ENCODE measurements at places on chromosomes 7 and 10. TPM values are rescaled to one million over a fixed set of nuclear protein-coding genes. Genes with fewer than 3 reads are reported as not detected.

DNA sequence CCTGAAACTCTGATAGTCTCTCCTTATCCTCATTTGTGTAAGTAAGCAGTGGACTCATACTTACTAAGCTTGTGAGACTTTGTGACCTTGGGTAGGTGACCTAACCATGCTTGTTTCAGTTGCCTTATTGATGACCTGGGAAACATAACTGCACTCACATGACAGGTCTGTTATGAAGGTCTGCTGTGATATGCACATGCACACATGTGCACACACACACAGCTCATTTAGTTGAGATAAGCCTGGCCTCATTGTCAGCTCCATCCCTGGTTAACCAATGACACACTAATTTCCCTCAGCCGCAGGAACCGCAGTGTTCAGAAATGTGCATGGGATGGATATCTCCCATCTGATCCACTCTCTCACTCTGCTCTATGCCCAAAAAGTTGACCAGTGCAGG is 177.2 kb downstream of the GPAM start:
- DNase-seq = no peak

- no peak for DNase-seq
Observed at GRCh38 chr7:16961641-16962040, 79.9 kb upstream of the AGR3 start.

DNA sequence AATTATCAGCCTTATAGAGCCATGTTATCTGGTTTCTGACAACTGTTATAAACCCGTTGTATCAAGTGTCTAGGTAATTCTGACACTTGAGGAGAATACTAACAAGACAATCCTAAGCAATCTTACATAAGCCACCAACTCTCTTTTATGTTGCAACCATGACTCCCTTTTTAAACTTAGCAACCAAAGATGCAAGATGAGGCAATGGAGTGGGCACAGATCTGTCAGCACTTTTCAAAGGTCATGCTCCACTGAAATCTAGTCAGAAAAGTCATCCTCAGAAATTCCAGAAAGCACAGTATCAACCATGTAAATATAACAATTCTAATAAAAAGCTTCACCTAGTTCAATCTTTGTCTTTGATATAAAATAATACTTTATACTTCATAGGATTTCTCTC is 77.0 kb upstream of the SEMA3A start:
- no peak for DNase-seq

GRCh38 chr7:46108272-46108671 is 187.2 kb upstream of the IGFBP3 start:
- no peak for DNase-seq

DNA sequence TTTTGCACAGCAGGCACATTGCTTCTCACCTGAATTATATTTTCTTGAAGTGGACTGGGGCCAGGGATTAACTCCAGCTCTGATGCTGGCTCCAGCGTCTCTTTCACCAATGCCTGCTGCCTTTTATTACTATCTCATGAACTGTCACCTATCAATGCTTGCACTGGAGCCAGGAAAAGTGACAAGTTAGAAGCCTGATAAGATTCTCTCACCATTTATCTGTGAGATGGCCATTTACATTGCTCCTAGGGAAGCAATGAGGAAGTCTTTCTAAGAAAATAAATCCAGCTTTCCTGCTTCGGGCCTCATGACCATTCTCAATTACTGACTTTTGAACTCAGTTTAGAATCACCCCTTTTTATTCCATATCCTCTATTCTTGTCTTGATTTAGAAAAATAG is 48.5 kb upstream of the LRRTM3 start:
- no peak for DNase-seq

- no peak for DNase-seq
Observed at GRCh38 chr7:84002348-84002747, 192.2 kb downstream of the SEMA3A start.

H2BK1 gene
- not detected for total RNA-seq

VWDE gene
- total RNA-seq = 0.70 TPM

DNA sequence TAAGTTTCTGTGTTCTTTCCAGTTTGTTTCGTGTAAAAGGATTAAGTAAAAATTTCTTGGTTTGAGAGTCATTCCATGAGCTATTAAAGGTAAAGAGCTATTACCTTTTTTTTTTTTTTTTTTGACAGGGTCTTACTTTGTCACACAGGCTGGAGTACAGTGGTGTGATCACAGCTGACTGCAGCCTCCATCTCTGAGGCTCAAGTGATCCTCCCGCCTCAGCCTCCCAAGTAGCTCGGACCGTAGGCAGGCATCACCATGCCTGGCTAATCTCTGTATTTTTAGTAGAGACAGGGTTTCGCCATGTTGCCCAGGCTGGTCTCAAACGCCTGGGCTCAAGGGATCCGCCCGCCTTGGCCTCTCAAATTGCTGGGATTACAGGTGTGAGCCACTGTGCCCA is 1.4 kb downstream of the SMKR1 start:
- DNase-seq = no peak

GRCh38 chr7:74182453-74183090 is 8.4 kb downstream of the EIF4H start:
- DNase-seq = no peak

SPACDR gene
- total RNA-seq = 0.84 TPM

CYP3A7 gene
- total RNA-seq = not detected

METTL2B gene
- total RNA-seq = 37.2 TPM

- DNase-seq = no peak
Observed at GRCh38 chr10:102135956-102136526, 3.2 kb downstream of the PPRC1 start.

GNG11 gene
- not detected for total RNA-seq

UNCX gene
- not detected for total RNA-seq

GRCh38 chr10:73591935-73592699 is 975 bp upstream of the USP54 start:
- DNase-seq = peak; percentile 86

Data from Caco-2 (cell line).